ENCODE measurements at places on chromosomes 7 and 10.

DNA sequence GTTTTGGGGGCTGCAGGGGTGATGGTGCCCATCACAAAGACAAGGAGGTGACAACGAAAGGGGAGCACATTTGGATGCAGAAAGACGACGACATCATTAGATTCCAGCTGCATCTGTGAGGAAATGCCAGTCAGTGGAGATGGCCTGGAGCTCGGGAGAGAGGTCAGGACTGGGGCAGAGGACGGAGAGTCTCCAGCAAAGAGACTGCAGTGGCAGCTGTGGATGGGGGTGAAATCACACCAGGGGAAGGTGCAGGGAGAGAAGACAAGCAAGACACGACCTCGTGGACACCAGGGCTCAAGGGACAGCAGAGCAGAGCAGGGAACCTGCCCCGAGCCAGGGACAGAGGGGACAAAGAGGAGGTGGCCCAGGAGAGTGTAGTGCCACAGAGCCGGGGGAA is 203.4 kb downstream of the PRPF18 start:
- DNase-seq, result no peak

- DNase-seq, result no peak
These were observed 32.2 kb upstream of the GALNTL5 start for GRCh38 chr7:151924001-151924400.

DNA sequence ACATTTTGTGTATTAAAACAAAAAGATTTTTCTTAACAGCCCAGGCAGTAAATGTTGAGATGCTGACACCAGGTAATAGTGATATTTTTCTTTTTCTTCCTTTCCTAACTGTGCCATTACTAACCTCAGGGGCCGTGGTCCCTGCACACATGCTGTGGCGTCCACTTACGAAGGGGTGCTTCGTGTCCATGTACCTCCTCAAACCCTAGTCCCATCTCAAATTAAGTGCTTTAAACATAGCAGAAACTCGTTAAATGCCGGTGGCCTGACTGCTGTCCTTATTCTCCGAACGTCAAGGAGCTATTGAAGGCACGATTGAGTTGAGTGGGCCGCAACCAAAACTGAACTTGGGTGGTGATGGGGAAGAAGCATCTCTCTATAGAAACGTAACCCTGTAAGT is 132.4 kb downstream of the ZMYND11 start:
- no peak for DNase-seq

DNA sequence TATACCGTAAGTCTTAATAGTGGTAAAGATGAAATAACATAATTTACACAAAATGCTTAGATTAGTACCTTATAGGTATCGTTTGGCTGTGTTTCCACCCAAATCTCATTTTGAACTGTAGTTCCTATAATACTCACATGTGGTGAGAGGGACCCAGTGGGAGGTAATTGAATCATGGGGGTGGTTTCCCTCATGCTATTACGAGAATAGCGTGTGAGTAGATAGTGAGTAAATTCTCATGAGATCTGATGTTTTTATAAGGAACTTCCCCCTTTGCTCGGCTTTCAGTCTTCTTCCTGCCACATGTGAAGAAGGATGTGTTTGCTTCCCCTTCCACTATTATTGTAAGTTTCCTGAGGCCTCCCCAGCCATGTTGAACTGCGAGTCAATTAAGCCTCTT is 426.3 kb upstream of the POT1 start:
- DNase-seq, result no peak

Data from NCI-H82 (cell line).